LoVo (cell line): ENCODE measurements at places on chromosomes 16 and 17.

- DNase-seq: no peak
These were observed 8.0 kb upstream of the PRSS27 start for GRCh38 chr16:2728034-2728433.

DNA sequence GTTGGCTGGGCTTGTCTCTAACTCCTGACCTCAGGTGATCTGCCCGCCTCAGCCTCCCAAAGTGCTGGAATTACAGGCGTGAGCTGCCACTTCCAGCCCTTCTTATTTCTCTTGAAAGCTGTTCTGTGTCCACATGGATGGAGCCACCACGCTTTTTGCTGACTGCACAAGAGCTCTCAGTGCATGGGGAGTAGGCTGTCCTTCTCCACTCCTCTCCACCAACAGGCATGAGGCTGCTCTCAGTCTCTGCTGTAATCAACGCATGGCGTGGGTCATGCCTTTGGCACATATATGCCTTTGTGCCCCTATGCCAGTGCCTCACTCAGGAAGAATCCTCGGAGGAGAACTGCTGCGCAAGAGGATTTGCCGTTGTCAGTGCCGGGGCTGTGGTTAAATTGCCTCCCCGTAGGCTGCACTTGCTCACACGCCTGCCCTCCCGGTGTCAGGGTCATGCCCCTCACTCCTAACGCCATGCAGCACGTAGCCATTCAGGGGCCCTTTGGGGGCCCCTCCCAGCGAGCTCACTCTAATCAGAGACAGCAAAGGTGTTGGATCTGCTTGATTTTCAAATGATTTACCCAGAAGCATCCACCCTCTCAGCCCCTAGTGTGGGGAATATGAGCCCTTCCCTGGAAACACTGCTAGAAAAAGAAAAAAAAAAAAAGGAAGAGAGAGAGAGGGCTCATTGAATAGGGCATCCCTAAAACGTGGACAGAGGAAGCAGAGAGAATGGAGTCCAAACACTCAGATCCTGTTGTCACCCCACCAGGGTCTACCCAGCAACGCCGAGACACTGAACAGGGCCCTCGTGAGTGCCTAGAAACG, 47.5 kb upstream of the ZCCHC14 start:
- no peak for DNase-seq

- no peak for DNase-seq
These were observed 19.5 kb downstream of the TNFRSF13B start for GRCh38 chr17:16952401-16952800.

DNA sequence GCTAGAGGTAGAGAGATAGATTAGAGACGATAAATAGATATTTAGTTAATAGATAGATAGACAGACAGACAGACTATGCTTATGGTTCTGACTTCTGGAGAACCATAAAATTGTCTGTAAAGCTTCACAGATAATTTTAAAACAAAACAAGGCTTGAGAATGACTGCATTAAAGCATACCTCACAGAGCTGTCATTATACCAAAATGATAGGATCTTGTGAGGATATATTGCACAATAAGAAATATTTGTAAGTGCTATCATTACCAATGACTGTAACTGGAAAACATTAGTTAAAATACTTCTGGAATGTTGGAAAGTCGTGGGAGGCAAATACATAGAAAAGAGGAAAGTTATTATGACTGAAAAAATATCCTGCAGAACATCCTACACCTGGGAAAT, 3.6 kb upstream of the OR1E1 start:
- no peak for DNase-seq

DNA sequence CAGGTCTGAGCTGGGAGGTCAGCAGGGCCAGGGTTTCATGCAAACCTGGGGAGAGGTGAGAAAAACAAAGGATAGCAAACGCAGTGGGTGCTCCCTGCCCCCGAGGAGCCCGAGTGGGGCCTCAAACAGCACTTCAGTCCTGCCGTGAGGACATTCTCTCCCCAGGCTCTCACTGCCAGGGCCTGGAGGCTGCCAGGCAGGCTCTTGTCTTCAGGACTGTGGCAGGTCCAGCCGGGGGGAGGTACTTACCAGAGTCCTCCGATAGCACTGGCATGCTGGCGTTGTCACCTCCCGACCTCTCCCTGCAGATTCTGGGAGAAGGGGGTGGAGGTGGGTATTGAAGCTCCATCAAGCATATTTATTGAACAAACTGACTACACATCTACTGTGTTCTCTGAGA, 1.3 kb downstream of the MPP3 start:
- DNase-seq: no peak

DNA sequence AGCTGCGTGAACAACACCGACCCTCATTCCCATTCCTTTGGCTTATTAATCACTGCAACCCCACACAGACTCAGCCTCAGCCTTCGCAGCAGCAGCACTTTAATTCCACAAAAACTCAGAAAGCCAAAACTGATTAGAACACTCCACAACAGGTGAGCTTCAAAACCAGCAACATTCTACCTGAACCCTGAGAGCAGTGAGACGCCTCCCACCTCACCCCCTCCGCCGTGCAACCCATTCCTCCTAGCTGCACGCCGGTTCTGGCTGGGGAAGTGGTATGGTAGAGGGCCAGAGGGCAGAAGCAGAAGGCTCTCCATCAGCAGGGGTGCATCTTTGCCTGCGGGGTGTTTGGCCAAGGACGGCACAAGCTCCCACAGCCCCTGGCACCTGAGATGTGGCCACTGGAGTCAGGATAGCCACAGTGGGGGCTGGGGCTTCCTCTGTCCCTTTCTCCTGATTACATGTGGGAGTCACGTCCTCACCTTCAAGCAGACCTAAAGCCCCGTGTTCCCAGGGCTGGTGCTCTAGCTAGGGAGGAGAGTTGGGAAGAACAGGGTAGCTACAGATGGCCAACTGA, 1.6 kb downstream of the BORCS6 start:
- DNase-seq: no peak

DNA sequence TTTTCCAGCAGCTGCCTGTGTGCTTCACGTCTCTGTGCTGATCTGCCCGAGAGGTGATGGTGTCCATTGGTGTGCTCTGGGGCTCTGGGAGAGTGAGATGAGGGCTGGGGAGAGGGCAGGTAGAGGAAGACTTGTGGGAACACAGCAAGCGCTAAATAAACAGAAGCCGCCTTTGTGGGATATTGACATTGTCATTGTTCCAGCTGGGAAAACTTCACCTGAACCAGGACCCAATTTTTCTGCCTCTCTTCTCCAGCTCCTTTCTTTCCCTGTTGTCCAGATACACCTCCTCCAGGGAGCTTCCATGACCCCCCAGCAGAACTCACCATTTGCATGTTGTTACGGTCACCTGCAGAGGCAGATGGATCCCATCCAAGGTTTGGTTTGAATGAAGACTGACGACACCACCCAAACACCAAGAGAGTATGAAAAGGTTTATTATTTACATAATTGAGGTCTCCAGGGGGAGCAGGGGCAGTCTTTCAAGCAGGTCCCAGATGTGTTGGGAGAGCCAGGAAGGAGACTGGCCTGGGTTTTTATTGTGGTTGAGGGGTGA, 3.6 kb upstream of the ITGA3 start:
- DNase-seq: no peak

GRCh38 chr16:68486502-68487202, 38.3 kb upstream of the SMPD3 start:
- no peak for DNase-seq

GRCh38 chr16:52497067-52497816, 49.7 kb downstream of the TOX3 start:
- DNase-seq: peak; percentile 67

DNA sequence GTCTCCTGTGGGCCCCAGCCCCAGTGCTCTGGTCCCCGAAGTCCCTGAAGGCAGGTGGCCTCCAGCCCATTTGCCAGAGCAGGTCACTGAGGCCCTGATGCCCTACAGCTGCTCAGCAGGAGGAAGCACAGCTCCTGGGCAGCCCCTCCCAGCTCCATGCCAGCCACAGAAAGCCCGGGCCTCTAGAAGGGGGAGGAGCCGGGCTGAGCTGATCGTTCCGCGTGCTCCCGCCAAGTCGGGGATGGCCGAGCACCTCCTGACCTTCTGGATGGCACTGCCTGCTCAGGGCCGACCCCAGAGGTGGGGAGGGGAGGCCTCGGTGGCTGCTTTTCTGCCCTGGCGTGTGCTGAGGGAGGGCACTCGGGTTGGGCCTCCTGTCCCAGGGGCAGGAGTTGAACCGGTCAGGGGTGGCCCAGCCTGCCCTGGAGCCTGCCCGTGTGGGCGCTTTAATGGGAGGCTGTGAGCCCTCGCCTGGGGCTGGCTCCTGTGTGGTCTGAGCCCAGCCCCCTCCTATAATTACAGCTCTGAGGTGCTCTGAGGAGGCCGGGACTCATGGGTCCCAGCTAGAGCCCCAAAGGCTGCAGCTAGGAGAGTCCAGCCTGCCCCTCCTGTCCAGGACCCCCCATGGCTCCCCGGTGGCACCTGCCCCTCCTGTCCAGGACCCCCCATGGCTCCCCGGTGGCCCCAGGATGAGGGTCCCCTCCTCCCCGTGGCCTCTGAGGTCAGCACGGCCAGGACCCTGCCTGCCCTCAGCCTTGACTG, 29.7 kb downstream of the ZFPM1 start:
- DNase-seq: no peak

DNA sequence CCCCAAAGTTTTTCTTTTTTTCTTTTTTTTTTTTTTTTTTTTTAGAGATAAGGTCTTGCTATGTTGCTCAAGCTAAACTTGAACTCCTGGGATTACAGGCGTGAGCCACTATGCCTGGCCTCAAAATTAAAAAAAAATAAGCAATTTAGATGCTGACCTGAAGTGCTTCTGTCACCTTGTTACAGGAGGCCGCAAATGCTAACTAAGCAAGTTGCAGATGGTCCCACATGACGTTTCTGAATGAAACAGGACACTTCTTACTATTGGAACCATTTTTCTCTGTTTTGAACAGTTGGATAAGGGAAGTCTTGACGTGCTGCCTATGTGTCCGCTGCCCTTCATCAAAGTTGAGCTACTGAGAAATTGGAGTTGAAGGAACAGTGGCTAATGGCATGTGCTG, 8.8 kb downstream of the ANKRD40CL start:
- DNase-seq: no peak

- peak; percentile 3 for DNase-seq
These were observed 39.8 kb downstream of the ABCA5 start for GRCh38 chr17:69287168-69287567.

GRCh38 chr17:50721194-50722010, 2.0 kb downstream of the LUC7L3 start:
- no peak for DNase-seq

- no peak for DNase-seq
These were observed 28.1 kb downstream of the HEATR3 start for GRCh38 chr16:50093607-50094539.

- DNase-seq: no peak
These were observed 260.1 kb upstream of the C16orf82 start for GRCh38 chr16:26806657-26807056.

DNA sequence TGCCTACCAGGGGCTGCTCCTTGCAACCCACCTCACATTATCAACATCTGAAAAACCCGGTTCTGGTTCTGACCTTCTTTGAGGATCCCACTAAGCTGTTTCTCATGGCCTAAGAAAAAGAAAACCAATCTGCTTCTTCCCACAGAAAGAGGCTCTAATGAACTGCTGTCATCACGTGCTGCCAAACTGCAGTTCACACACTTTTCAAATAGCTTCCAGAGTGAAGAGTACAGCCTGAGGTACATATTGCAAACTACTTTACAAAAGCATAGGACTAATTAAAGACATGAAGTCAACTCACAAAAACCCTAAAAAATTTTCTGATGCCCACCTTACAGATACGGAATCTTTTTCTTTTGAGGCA, 36.7 kb downstream of the SMG6 start:
- no peak for DNase-seq

GRCh38 chr17:79919862-79920720, 80.9 kb upstream of the CBX4 start:
- no peak for DNase-seq

DNA sequence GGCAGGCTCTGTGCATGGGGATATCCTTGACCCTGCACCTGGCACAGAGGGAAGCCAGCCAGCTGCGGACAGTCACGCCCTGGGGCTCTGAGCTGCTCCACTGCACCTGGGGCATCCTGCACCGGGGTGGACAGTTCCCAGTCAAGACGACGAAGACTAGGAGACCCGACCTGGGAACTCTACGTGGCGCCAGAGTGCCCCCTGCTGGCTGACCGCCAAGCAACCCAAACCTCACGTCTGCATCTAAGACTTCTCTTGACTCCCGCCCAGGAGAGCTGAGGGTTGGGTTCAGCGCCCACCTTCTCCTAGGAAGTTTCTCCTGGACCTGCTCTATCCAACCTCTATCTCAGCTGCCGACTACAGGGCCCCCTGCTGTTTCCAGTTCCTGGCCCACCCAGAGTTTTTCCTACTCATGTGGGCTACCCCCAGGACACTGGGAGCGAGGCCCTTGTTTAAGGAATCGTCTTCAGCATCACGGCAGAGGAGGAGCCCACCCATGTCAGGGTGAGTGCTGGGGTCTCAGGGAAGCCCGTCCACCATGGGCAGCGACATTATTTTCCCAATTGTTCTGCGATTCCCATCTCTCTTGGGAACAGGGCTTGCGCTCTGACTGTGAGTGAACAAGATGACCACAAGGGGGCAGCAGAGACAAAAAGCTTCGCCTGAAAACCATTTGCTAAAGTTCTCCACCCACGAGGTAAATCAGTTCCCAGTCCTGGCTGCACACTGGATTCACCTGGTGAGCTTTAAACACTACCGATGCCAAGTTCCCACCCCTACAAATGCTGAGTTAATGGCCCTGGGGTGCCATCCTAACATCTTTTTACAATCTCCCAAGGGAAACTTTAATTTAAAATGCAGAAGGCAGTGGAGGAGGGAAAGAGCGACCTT, 29.3 kb downstream of the TLE7 start:
- peak; percentile 72 for DNase-seq

- DNase-seq: no peak
These were observed 1.3 kb downstream of the NAGS start for GRCh38 chr17:44005527-44006271.

DNA sequence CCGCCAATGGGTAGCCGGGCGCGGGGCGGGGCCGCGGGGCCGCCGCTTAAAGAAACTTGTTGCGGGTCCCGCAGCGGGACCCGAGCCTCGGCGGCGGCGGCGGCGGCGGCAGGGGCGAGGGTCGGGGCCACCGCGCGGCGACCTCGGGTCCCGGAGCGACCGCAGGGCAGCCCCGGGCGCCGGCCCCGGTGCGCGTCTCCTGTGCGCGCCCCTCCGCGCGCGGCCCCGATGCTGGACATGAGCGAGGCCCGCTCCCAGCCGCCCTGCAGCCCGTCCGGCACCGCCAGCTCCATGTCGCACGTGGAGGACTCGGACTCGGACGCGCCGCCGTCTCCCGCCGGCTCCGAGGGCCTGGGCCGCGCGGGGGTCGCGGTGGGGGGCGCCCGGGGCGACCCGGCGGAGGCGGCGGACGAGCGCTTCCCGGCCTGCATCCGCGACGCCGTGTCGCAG, at the start of gene SOX8:
SOX8 (plus strand) TSS at position 76 of the 450 bp plus-strand sequence; CDS start at position 229, 153 bp downstream.
- DNase-seq: no peak

DNA sequence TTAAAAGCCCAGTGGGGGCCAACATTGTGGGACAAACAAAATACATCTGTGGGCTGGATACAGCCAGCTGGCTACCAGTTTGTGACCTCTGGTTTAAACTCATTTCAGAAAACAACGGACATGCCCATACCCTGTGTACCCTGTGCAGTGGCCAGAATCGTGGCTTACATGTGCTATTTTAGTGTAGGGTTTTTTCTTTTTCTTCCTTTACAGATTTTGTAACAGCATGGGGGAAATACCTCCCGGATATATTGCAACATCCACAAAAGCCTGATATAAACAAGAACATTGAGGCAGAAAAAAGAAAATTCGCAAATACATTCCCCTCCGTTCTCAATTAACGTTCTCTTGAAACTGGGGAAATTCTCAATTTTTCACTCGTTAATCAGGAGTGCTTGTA, 7.3 kb downstream of the HS3ST4 start:
- DNase-seq: no peak
